ENCODE measurements at places on chromosomes 11 and 22. TPM values are rescaled to one million over a fixed set of nuclear protein-coding genes. Genes with fewer than 3 reads are reported as not detected.

Gene UBE2L6
- total RNA-seq = 71.4 TPM

Gene KCNK4
- not detected for total RNA-seq

Gene ELF5
- total RNA-seq = 0.94 TPM

DNA sequence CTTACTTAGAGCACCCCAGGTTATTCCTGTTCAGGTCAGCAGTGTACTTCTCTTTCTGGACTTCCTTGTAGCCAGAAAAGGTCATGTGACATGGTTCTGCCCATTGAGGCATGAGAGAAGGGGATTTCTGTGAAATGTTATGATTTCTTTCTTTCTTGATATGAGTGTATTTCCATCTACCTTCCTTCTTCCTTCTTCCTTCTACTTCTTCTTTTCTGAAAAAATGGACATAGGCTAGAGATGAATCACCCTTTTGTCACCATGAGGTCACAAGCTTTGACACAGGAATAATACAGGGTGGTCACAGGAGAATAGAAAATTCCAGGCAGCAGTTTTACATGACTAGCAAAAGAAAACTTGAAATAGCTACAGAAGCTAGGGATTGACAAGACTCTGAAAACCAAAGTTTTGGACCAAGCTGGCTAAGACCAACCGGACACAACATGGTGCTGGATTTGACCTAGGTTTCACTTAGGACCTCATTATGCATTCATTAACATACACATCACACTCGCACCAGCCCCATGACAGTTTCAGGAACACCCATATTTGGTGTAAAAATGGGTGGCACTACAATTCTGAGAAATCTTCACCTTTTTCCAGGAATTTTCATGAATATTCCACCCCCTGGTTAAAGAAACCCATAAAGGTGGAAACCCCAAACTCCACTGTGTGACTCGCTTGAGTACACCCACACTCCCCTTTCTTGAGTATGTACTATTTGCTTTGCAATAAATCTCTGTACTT is 21.2 kb upstream of the MAP6 start:
- DNase-seq = peak; percentile 41
- H3K27ac ChIP-seq = no peak overlapping the region
- H3K4me3 ChIP-seq = no peak overlapping the region
- H3K4me1 ChIP-seq = no peaks in the 10 kb centered on the region
- H3K36me3 ChIP-seq = no peaks in the 10 kb centered on the region

GRCh38 chr11:12460466-12460865 is 83.1 kb downstream of the PARVA start:
- no peaks in the 10 kb centered on the region for H3K27me3 ChIP-seq
- no peaks in the 10 kb centered on the region for H3K36me3 ChIP-seq
- no peak overlapping the region for H3K4me3 ChIP-seq
- no peak overlapping the region for H3K27ac ChIP-seq

GRCh38 chr11:121522043-121522941 is 69.5 kb upstream of the SORL1-AS1 start:
- no peak overlapping the region for H3K4me3 ChIP-seq
- no peak overlapping the region for H3K27ac ChIP-seq
- H3K27me3 ChIP-seq = no peaks in the 10 kb centered on the region
- peaks cover 2% of the 10 kb centered on the region for H3K36me3 ChIP-seq
- no peak for DNase-seq
- H3K4me1 ChIP-seq = no peaks in the 10 kb centered on the region

DNA sequence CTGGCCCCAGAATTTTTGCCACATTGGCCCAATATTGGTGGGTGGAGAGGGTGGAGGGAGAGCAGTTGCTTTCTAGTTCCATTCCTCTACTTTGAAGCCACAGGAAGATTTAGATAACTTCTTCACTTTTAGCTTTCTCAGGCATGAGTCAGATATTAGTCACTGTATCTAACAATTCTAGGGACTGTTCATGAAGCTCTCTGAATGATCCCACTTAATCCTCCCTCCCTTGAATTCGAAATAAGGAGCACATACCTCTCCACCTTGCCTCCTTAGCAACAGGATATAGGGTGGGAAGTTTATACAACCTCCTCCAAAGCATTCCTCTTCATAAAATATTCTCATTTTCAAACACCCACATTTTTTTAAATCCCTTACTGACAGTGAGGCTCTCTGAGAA is 13.5 kb downstream of the FSHB start:
- H3K27ac ChIP-seq = no peak overlapping the region
- H3K4me1 ChIP-seq = no peaks in the 10 kb centered on the region
- no peak for DNase-seq
- no peaks in the 10 kb centered on the region for H3K27me3 ChIP-seq

DNA sequence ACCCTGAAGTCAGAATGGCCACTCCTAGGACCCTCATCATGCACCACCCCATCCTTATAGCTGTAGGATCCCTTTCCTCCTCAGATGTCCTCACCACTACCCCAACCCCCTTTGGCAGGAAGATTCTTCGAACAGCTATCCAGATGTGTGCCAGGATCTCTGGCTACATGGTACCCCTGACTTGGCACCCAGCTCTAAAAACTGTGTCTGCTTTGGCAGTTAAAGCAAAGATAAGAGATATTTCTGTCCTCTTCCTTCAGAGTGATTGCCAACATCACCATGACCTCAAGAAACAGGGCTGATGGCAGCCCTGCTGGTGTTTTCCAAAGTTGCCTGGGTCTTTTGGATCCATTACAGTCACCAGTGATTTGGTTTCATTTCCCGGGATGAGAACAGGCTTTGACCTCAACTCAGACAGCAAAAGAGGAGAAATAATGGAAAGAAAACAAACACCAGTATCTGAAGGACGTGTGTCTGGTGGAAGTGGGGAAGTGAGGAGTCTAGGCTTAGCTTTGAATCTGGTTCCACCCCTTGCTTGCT is 4.3 kb upstream of the NRIP3 start:
- no peak overlapping the region for H3K4me3 ChIP-seq
- peaks cover 7% of the 10 kb centered on the region for H3K27me3 ChIP-seq
- peaks cover 1% of the 10 kb centered on the region for H3K4me1 ChIP-seq
- no peak overlapping the region for H3K27ac ChIP-seq
- no peaks in the 10 kb centered on the region for H3K36me3 ChIP-seq

GRCh38 chr11:105393326-105393725 is 216.5 kb upstream of the GRIA4 start:
- no peak overlapping the region for H3K4me3 ChIP-seq
- H3K4me1 ChIP-seq = no peaks in the 10 kb centered on the region
- no peaks in the 10 kb centered on the region for H3K27me3 ChIP-seq
- H3K27ac ChIP-seq = no peak overlapping the region
- H3K36me3 ChIP-seq = no peaks in the 10 kb centered on the region

Gene PTPRCAP
- total RNA-seq = 20.3 TPM

DNA sequence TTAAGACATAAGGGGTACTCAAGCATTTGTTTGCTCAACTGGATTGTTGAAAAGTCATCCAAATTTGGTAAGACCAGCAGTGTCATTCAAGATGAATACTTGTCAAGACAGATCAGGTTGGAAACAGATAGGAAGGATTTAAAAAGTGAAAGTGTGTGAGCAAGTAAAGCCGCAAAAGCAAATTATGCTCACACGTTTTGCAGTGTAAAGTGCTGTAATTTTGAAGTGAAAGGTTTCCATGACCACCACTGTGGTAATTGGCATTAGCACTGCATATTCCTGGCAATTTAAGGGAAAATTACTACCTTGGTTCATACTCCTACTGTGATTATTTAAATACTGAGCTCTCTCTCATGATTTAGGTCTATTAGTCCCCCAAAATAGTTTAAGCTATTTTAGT is 704.1 kb upstream of the CCDC179 start:
- no peak overlapping the region for H3K4me3 ChIP-seq
- H3K36me3 ChIP-seq = no peaks in the 10 kb centered on the region

Gene SLC22A9
- not detected for total RNA-seq

DNA sequence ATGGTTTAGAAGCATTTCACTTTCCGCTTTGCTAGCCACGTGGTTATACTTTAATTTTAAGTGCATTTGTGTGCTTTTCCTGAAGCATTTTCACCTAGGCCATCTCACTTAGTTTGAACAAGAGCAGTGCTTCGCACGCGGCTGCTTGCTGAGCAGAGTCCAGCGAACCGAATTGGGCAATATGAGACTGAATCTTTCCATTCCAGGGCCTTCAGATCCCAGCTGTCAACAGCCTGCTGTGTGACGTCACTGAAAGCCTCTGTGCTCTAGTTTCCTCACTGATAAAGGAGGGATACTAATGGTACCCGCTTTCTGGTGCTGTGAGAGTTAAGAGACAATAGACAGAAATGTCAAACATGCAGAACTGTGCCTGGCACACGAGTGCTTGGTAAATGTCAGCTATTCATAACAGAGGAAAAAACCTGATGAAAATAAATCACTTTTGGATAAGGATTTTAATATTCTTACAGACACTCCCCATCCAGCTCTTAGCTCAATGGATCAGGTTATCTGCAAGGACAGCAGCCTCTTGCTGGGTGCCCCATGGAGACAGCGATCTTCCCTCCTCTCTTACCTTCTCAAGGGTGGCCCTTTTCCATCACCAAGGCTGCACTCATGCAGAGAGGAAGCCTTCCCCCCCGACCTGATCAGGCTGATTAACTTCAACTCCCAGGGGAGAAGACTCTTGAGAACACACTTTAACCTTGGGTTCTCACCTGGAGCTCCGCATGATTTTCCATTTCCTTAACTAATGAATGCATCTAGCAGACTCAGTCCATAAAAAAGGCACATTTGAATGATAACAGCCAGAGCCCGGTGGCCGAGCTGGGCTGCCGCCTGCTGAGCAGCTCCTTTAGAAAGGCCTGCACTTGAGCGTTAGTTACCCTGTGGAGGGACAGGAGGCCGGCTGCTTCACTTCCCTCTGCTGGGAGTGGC is 3.5 kb upstream of the GLB1L3 start:
- no peak overlapping the region for H3K4me3 ChIP-seq
- no peak for DNase-seq
- H3K36me3 ChIP-seq = no peaks in the 10 kb centered on the region
- no peaks in the 10 kb centered on the region for H3K4me1 ChIP-seq

Gene CRYBA4
- 0.41 TPM for total RNA-seq

DNA sequence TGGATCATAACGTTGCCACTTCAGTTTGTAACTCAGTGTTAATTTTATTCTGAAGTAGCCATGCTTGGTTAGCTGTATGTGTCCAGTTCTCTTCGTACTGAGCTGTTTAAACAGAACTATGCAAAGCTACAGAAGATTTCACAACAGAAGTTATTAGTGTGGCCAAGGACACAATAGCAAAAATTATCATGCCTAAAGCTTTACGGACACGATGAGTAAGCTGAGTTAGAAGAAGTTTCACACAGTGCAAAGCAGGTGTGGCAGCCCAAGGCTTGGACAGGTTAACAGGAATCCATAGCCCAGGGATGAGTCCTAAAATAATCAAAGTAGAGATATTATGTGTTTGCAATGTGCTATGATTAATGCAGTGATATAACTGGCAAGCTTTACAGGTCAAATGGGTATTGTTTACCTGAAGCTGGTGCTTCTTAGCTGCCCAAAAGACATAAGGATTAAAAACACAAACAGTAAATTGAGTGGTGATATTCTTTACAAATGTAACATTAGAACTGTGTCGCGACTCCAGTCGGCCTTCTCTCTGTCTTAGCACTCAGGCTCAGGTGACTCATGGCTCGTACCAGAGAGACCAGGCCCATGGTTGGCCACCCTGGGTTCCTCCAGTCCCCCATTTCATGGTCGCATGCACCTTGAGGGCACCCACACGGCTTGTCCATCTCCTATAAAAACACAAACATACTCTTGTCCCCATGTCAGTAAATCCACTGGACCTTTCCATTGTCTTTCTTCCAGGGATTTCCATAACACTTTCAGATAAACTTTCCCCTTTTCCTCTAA is 35.5 kb upstream of the NCAM1 start:
- no peak for DNase-seq
- no peaks in the 10 kb centered on the region for H3K36me3 ChIP-seq
- H3K27ac ChIP-seq = no peak overlapping the region
- H3K27me3 ChIP-seq = no peaks in the 10 kb centered on the region
- H3K4me3 ChIP-seq = no peak overlapping the region

DNA sequence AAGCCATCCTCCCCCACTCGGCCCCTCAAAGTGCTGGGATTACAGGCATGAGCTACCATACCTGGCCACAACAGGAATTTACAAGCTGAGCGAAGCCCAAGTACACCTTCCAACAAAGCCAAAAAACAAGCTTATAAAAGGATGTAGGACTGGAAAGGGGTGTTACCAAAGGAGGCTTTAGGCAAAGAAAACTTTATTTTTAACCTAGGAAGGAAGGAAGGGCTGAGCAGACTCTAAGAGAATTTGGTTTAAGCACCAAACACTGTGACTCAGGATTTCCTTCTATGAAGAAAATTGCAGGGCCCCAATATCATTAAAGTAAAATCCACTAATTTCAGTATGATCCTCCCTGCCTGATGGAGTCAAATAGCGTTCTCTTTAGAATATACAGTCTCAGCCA is 12.1 kb downstream of the DENND5A start:
- no peak overlapping the region for H3K4me3 ChIP-seq
- no peak for DNase-seq
- no peaks in the 10 kb centered on the region for H3K36me3 ChIP-seq
- H3K27ac ChIP-seq = no peak overlapping the region
- H3K27me3 ChIP-seq = no peaks in the 10 kb centered on the region
- H3K4me1 ChIP-seq = no peaks in the 10 kb centered on the region

GRCh38 chr11:42576318-42576717 is 735.5 kb upstream of the API5 start:
- no peaks in the 10 kb centered on the region for H3K4me1 ChIP-seq
- H3K4me3 ChIP-seq = no peak overlapping the region
- DNase-seq = no peak
- H3K27me3 ChIP-seq = no peaks in the 10 kb centered on the region

- no peaks in the 10 kb centered on the region for H3K36me3 ChIP-seq
- H3K27ac ChIP-seq = no peak overlapping the region
- no peak overlapping the region for H3K4me3 ChIP-seq
- peaks cover 19% of the 10 kb centered on the region for H3K4me1 ChIP-seq
- no peak for DNase-seq
These were observed 36.6 kb downstream of the KCNJ1 start for GRCh38 chr11:128830290-128831173.

DNA sequence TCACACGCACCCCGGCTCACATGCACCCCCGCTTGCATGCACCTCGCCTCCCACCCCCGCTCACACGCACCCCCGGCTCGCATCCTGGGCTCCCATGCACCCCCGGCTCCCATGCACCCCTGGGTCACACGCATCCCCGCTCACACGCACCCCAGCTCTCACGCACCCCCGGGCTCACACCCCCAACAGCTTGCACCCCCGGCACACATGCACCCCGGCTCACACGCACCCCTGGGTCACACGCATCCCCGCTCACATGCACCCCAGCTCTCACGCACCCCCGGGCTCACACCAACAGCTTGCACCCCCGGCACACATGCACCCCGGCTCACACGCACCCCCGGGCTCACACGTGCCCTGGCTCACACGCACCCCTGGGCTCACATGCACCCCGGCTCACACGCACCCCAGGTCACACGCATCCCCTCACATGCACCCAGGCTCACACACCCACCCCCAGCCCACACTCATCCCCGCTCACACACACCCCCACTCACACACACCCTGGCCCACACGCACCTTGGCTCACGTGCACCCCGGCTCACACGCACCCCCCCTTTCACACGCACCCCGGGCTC is 16.2 kb downstream of the TSPAN4 start:
- no peak overlapping the region for H3K27ac ChIP-seq
- peaks cover 31% of the 10 kb centered on the region for H3K4me1 ChIP-seq
- no peak overlapping the region for H3K4me3 ChIP-seq
- no peak for DNase-seq
- no peaks in the 10 kb centered on the region for H3K36me3 ChIP-seq

- DNase-seq = no peak
- no peaks in the 10 kb centered on the region for H3K36me3 ChIP-seq
- H3K4me1 ChIP-seq = no peaks in the 10 kb centered on the region
- H3K27me3 ChIP-seq = no peaks in the 10 kb centered on the region
- H3K27ac ChIP-seq = peak overlapping the region; percentile 94
- H3K4me3 ChIP-seq = no peak overlapping the region
These were observed 16.5 kb downstream of the SCYL1 start for GRCh38 chr11:65541093-65541982.

Gene DEUP1
- 0.57 TPM for total RNA-seq

- H3K27ac ChIP-seq = no peak overlapping the region
- no peak overlapping the region for H3K4me3 ChIP-seq
- H3K36me3 ChIP-seq = no peaks in the 10 kb centered on the region
These were observed 12.5 kb upstream of the THRSP start for GRCh38 chr11:78050964-78051831.
